ENCODE measurements at places on chromosomes 6 and 20. TPM values are rescaled to one million over a fixed set of nuclear protein-coding genes. Genes with fewer than 3 reads are reported as not detected.

DNA sequence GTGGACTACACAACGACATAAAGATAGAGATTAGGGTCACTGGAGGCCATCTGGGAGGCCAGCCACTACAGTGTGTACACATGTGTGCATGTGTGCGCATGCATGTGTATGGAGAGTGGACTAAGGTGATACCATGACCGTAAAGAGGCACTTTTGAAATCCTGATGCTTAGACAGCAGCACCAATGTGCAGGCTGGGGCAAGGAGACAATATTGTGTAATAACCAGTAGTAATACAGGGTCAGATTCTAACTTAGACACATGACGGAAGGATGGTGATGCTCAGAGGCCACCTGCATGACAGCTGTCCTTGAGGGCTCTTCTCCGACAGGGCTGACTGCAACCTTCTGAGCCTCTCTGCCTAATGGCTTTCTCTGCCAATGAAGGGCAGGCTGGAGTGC, 25.5 kb downstream of the CST9L start:
- H3K36me3 ChIP-seq = no peaks in the 10 kb centered on the region
- no peak overlapping the region for H3K4me3 ChIP-seq
- H3K4me1 ChIP-seq = no peaks in the 10 kb centered on the region
- H3K27ac ChIP-seq = no peak overlapping the region
- DNase-seq = no peak
- peaks cover under 1% of the 10 kb centered on the region for H3K27me3 ChIP-seq

Gene RAD21L1
- 0.67 TPM for total RNA-seq

Gene RNF8
- 15.3 TPM for total RNA-seq

Gene C20orf204
- total RNA-seq = 0.46 TPM
